ENCODE measurements at places on chromosomes 7 and 10. TPM values are rescaled to one million over a fixed set of nuclear protein-coding genes. Genes with fewer than 3 reads are reported as not detected.

The ITIH2 gene
- not detected for total RNA-seq

The ADAM22 gene
- total RNA-seq: 3.1 TPM

- peaks cover 25% of the 10 kb centered on the region for H3K4me1 ChIP-seq
- DNase-seq: no peak
- H3K36me3 ChIP-seq: peaks cover 28% of the 10 kb centered on the region
- no peak overlapping the region for H3K27ac ChIP-seq
Observed at GRCh38 chr7:77238703-77239136, 39.1 kb upstream of the FGL2 start.

The CREB5 gene
- not detected for total RNA-seq

DNA sequence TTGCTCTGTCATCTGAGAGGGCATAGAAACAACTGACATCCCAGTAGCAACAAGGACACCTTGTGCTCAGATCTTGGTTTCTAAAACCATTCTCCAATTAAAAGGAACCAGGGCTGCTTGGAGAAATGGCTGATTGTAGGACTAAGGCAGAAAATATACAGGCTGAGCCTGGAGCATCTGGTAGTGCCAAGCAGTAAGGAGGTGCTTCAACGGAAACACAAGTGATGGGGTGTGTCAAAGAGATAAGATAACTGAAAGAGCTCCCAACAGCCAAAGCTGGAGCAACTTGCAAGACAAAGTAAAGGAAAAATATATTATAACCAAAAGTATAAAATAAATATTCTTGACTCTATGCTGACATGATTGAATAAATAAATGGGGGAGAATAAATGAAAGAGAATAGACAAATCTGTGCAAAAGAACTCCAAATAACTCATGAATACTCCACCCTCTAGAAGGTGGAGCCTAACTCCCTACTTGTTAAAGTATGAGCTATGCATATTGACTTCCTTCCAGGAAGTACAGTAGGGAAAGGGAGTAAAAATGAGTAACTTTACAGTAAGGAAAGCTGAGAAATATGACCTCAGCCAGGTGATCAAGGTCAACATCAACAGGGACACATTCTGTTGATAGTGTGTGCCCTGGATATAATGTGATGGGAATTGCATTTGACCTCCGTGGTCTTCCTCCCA, 162.4 kb downstream of the NOC3L start:
- H3K27ac ChIP-seq: no peak overlapping the region
- DNase-seq: no peak
- no peaks in the 10 kb centered on the region for H3K27me3 ChIP-seq

DNA sequence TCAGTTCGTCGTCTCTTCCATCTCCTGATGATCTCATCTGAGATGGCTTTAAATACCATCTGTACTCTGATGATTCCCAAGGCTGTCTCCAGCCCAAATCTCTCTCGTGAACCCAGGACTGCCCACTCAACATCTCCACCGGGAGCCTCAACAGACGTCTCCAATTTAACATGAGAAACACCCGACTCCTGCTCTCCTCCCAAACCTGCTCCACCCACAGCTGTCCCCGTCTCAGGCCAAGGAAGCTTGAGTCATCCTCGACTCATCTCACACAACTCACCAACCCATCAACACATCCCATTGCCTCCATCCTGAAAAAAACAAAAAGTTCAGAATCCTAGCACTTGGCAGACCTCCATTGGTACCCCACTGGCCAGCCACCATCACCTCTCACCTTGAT, 29.7 kb upstream of the CALN1 start:
- H3K27ac ChIP-seq: no peak overlapping the region
- H3K4me1 ChIP-seq: no peaks in the 10 kb centered on the region
- H3K4me3 ChIP-seq: no peak overlapping the region
- H3K36me3 ChIP-seq: no peaks in the 10 kb centered on the region

- H3K4me3 ChIP-seq: no peak overlapping the region
- no peaks in the 10 kb centered on the region for H3K27me3 ChIP-seq
- H3K4me1 ChIP-seq: peaks cover 30% of the 10 kb centered on the region
- peaks cover 65% of the 10 kb centered on the region for H3K36me3 ChIP-seq
- DNase-seq: no peak
- H3K27ac ChIP-seq: no peak overlapping the region
Observed at GRCh38 chr7:76340617-76341131, 18.1 kb downstream of the YWHAG start.

The DENND2A gene
- not detected for total RNA-seq

DNA sequence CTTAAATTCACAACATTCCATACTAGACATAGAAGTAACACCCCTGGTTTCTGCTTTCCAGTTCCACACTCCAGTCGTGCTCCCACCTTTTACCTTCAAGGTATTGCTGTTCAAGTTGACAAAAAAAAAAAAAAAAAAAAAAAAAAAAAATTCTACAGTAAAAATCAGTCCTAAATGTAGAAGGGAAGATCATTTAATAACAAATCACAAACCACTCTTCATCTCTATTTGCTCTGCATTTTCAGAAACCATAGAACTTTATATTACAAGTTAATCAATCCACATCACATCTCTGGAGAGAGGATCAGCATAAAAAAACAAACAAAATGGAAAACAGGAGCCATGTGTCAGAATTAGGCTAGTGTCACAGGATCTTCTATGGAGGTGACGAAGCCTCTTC, 206.3 kb upstream of the KLF14 start:
- peak overlapping the region; percentile 72 for H3K4me3 ChIP-seq
- no peaks in the 10 kb centered on the region for H3K27me3 ChIP-seq

GRCh38 chr7:114574384-114574783, 159.8 kb downstream of the FOXP2 start:
- no peak overlapping the region for H3K27ac ChIP-seq
- no peaks in the 10 kb centered on the region for H3K27me3 ChIP-seq
- no peaks in the 10 kb centered on the region for H3K36me3 ChIP-seq
- DNase-seq: no peak
- no peak overlapping the region for H3K4me3 ChIP-seq

The EVX1 gene
- not detected for total RNA-seq

GRCh38 chr7:67251986-67252558, 255.4 kb downstream of the TYW1 start:
- no peak overlapping the region for H3K4me3 ChIP-seq
- no peaks in the 10 kb centered on the region for H3K27me3 ChIP-seq
- H3K36me3 ChIP-seq: peaks cover 15% of the 10 kb centered on the region
- H3K4me1 ChIP-seq: no peaks in the 10 kb centered on the region

- H3K27me3 ChIP-seq: no peaks in the 10 kb centered on the region
- H3K27ac ChIP-seq: no peak overlapping the region
- no peak for DNase-seq
- no peaks in the 10 kb centered on the region for H3K4me1 ChIP-seq
- H3K4me3 ChIP-seq: no peak overlapping the region
Observed at GRCh38 chr10:23405540-23405939, 33.3 kb upstream of the OTUD1 start.

DNA sequence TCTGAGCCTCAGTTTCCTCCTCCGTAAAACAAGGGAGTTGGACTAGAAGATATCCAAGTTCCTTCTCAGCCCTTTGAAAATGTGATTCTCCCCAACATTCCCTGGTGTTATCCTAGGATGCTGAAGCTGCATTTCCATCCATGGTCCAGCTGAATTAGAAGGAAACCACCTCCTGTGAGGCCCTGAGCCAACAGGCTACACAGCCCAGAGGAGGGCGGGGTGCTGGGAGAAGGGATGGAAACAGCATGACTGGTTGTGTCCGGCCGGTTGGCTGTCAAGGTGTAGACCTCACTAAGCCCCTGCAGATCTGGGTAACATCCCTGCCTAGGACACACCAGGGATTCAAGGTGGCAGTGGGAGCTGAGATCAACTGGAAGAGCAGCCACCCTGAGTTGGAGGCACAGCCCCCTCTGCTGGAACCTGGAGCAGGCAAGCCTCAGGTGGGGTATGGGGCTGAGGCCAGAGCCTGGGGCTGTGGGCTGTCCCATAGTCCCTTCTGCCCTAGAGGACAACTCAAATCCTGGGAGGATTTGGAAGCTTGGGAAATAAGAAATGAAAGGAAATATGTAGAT, 72.0 kb downstream of the PAX2 start:
- no peaks in the 10 kb centered on the region for H3K4me1 ChIP-seq
- no peak for DNase-seq
- no peak overlapping the region for H3K4me3 ChIP-seq
- no peak overlapping the region for H3K27ac ChIP-seq

- H3K4me3 ChIP-seq: no peak overlapping the region
- no peaks in the 10 kb centered on the region for H3K36me3 ChIP-seq
- H3K27me3 ChIP-seq: no peaks in the 10 kb centered on the region
- H3K27ac ChIP-seq: no peak overlapping the region
- H3K4me1 ChIP-seq: peaks cover 9% of the 10 kb centered on the region
Observed at GRCh38 chr10:386771-387592, 251.7 kb downstream of the ZMYND11 start.

The SERPINE1 gene
- 0.58 TPM for total RNA-seq

DNA sequence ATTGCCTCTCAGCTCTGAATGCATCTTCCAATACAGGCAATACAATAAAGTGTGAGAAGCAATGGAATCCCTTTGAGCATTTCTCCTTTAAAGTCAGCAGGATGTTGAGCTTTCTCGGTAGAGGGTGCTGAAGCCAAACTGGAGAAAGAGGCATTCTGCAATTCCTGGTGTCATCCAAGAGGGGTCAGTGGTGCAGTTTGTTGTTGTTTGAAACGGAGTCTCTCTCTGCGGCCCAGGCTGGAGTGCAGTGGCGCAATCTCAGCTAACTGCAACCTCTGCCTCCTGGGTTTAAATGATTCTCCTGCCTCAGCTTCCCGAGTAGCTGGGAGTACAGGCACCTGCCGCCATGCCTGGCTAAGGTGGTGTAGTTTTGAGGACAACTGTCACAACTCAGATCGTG, 486.5 kb downstream of the CALN1 start:
- no peaks in the 10 kb centered on the region for H3K27me3 ChIP-seq
- no peaks in the 10 kb centered on the region for H3K4me1 ChIP-seq
- H3K4me3 ChIP-seq: no peak overlapping the region

GRCh38 chr7:20402747-20403230, 72.1 kb downstream of the ITGB8 start:
- no peaks in the 10 kb centered on the region for H3K36me3 ChIP-seq
- no peak overlapping the region for H3K4me3 ChIP-seq
- H3K27me3 ChIP-seq: no peaks in the 10 kb centered on the region
- no peaks in the 10 kb centered on the region for H3K4me1 ChIP-seq

The NPSR1 gene
- total RNA-seq: not detected

The TMEM229A gene
- total RNA-seq: not detected

The MET gene
- not detected for total RNA-seq

- no peak overlapping the region for H3K27ac ChIP-seq
- no peaks in the 10 kb centered on the region for H3K4me1 ChIP-seq
- H3K4me3 ChIP-seq: no peak overlapping the region
- H3K36me3 ChIP-seq: no peaks in the 10 kb centered on the region
- DNase-seq: no peak
- peaks cover 11% of the 10 kb centered on the region for H3K27me3 ChIP-seq
Observed at GRCh38 chr7:29864656-29865055, 58.3 kb downstream of the WIPF3 start.

DNA sequence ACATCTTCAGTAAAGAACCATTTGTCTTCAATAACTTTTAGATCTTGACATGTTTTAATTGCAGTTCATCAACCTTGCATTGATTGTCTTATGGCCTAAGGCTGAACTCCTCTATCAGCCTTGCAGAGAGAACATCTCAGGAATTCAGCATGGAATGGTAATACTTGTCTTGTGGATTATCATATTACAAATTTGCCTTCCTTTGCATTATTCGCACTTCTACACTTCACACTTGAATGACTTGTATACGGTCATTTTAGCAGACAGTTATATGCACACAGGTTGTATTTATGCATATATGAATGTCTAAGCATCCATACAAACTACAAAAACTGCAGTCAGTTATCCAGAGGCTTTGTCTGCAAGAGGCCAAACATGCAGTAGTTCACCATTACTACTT, 31.7 kb downstream of the GPR85 start:
- H3K27me3 ChIP-seq: no peaks in the 10 kb centered on the region
- no peak overlapping the region for H3K27ac ChIP-seq
- no peak overlapping the region for H3K4me3 ChIP-seq

DNA sequence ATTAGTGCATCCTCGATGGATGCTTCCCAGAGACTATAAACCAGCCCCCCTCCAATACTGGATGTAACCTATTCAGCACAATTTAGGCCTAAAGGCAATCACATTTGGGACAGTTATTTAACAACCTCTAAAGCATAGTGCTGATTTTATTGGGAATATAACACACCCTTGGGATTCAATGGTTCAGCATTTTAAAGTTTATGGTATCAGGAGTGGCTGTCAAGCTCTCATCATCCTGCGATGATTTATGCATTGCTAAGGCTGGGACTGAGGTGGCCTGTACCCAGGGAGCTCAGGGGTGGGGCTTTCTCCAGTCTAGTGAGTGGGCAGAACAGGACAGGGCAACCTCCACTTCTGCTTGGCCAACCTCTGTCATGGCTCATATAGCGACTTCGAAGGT, 464.9 kb downstream of the INHBA start:
- no peaks in the 10 kb centered on the region for H3K27me3 ChIP-seq
- no peaks in the 10 kb centered on the region for H3K4me1 ChIP-seq
- H3K36me3 ChIP-seq: no peaks in the 10 kb centered on the region

DNA sequence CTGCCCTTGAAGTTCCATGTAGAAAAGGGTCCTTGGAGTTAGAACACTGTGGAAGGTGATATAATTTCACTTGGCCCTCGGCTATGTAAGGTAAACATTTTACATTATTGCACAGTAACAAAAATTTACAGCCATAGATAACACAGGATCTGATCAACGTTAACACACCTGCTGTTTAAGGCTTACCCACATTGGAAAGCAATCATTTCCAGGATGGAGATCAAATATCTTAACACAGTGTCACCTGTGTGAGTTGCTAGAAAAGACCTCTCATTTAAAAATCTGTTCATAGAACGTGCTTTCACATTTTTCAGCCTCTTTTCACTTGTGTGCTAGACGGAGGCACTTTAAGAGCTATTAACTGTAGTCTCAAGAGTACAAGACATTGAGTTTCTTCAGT, 1.9 kb downstream of the TMEM229A start:
- no peak overlapping the region for H3K27ac ChIP-seq
- peaks cover 39% of the 10 kb centered on the region for H3K27me3 ChIP-seq
- H3K4me1 ChIP-seq: peaks cover 6% of the 10 kb centered on the region

The PRKG1 gene
- total RNA-seq: not detected

- H3K27me3 ChIP-seq: no peaks in the 10 kb centered on the region
- no peak for DNase-seq
- no peak overlapping the region for H3K27ac ChIP-seq
Observed at GRCh38 chr10:21705142-21705827, 171.3 kb downstream of the MLLT10 start.

The CYP3A5 gene
- not detected for total RNA-seq

GRCh38 chr7:130277763-130278643, 11.3 kb downstream of the CPA2 start:
- peaks cover 6% of the 10 kb centered on the region for H3K27me3 ChIP-seq
- no peak overlapping the region for H3K27ac ChIP-seq
- no peak overlapping the region for H3K4me3 ChIP-seq
- H3K36me3 ChIP-seq: no peaks in the 10 kb centered on the region
- DNase-seq: no peak

GRCh38 chr7:121486590-121486989, 90.5 kb upstream of the FAM3C start:
- peaks cover 2% of the 10 kb centered on the region for H3K4me1 ChIP-seq
- H3K27me3 ChIP-seq: no peaks in the 10 kb centered on the region
- no peak overlapping the region for H3K4me3 ChIP-seq
- no peak for DNase-seq
- no peak overlapping the region for H3K27ac ChIP-seq
- H3K36me3 ChIP-seq: no peaks in the 10 kb centered on the region

Data from activated CD8-positive, alpha-beta T cell treated with anti-CD3 and anti-CD28 coated beads, Interleukin-2, amount 10 ng/mL, durations not matched to agents 7 days and 5 days (primary cell).